ENCODE measurements at places on chromosomes 7 and 10. TPM values are rescaled to one million over a fixed set of nuclear protein-coding genes. Genes with fewer than 3 reads are reported as not detected.

Gene XRCC2
- total RNA-seq, result 5.2 TPM

Gene SPDYE11
- total RNA-seq, result not detected

Gene CLEC2L
- total RNA-seq, result not detected

Gene PSTK
- 8.3 TPM for total RNA-seq

Gene SFTPA1
- not detected for total RNA-seq

Gene SLC29A4
- 0.96 TPM for total RNA-seq

All from MCF 10A (cell line).